ENCODE measurements at places on chromosomes 6 and 20.
A peak's percentile ranks its signal among the peaks of the same experiment; 100 is the strongest.

DNA sequence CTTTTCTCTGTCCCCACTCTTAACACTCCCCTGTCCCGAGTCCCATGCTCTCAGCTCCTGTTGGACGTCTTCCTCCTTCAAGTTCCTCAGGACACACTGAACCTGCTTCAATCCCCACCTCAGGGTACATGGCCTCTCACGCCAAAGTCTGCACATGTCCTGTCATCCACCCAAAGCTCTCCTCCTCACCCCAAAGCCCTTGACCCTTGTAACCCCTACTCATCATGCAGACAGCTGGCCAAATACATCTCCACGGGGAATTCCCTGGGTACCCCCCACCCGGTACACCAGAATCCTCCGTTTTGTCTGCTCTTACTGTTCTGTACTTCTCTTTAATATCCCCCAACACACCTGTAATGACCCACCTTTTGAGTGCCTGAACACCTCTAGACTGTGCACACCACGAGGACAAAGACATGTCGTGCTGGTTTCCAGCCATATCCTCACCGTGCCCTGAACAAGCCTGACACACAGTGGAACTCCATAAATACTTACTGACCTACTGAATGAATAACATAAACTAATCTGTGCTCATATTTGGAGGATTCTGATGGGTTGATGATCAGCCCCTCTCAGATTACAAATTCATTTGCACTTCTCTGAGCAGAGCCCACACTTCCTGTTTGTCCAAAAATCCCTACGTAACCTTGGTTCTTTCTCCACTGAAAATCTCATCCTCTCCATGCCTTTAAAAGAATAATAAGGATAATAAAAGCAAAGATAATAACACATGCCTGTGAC, 66.8 kb upstream of the EYA2 start:
- no peak for DNase-seq

GRCh38 chr6:149216459-149216858, 101.1 kb upstream of the TAB2 start:
- no peak for DNase-seq

- no peak for DNase-seq
Measured at GRCh38 chr6:47043286-47043685, 1.2 kb upstream of the ADGRF1 start.

DNA sequence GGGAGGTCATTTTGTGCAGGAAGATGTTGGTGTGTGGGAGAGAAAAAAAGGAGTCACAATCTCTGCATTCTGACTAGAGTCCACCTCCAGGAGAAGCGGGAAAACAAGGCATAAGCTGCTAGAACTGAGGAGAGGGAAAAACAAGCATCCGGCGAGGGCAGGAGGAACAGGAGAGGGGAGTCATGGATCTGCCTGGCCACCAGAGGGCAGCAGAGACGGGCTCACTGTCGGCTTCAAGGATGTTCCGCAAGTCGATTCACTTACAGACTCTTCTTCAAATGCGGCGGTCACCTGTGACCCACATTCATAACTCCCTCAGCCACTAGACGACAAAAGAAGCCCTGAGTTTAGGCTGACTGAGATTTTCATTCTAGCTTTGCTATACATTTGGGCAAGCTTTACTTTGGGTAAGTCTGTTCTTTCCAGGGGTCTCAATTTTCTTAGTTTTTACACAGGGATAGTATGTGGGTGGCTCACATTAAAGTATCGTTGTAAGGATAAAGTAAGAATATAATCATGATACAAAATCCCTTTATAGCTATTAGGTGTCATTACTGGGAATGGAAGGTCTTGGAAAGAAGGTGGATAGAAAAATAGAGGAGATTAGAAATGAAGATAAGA, 6.6 kb upstream of the BTNL2 start:
- DNase-seq: peak; percentile 74

DNA sequence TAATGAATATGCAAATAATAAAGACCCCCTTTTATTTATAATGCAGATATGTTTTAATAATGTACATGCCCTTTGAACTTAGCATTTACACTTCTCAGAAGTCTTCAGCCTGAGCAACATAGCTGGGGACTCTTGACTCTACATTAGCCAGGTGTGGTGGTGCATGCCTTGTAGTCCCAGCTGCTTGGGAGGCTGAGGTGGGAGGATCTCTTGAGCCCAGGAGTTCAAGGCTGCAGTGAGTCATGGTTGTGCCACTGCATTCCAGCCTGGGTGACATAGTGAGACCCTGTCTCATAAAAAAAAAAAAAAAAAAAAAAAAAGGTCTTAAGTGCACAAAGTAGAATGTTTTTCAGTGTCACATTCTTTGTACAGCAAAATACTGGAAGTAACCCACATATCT, 17.3 kb upstream of the MAPK13 start:
- no peak for DNase-seq

Measured in germinal center (tissue), 1 donor.